Stimulated activated CD8-positive, alpha-beta memory T cell treated with anti-CD3 and anti-CD28 coated beads, Interleukin-15, amount 100 ng/mL, for 24 hours (primary cell): ENCODE measurements at places on chromosomes 11 and 22.
A peak's percentile ranks its signal among the peaks of the same experiment; 100 is the strongest.

DNA sequence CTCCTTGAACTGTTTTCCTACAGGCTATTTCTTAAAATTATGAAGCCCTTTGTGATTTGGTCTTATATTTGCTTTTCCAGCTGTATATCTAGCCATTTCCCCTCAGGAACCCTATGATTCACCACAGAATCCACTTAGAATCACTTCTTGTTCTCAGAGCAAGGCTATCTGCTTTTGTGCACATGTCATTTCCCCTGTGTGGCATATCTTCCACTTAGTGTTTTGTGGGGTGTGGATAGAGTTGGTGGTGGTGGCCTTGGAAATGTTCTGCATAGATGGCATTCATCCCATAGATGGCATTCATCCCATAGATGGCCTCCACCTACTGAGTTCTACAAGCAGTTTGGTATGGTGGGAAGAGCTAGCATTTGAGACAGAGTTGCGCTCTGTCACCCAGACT is 44.7 kb downstream of the SWAP70 start:
- DNase-seq = no peak

DNA sequence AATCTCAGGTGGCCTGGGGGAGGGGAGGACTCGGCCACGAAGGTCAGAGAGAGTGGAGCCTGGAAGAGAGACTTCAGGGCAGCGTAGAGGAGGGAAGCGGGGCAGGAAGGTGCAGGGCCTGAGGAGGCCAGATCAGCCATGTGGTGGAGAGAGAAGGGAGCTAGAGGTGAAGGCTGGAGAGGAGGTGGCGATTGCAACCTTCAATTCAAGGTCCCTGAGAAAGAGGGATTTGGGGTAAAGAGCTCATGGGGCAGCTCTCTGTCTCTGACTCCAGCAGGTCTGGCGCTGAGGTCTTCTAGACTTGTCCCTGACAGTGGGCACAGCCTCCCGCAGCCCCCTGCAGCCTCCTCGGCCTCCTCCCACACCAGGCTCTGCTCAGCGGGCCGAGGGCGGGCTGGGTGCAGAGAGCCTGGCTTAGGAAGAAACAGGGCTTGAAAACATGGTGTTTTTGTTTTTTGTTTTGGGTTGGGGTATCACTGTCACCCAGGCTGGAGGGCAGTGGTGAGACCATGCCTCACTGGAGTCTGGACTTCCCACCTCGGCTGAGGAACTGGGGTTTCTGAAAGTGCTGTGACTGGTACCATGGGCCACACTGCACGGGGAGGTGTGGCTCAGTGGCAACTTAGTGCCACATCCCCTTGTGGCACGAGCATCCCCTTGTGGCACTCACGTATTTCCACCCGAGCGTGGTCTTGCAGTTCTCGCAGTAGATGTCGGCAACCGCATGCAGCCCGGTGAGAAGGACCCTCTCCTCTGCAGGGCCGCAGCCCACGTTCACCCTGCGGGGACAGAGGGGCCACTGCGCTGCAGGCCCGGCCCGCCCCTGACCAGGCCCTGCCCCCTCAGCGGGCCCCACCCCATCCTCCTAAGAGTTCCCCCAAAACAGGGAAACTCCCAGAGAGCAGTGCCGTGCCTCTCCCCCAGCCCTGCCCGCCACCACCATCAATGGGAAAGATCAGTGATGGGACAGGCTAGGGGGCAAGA is 32.6 kb downstream of the YPEL1 start:
- DNase-seq = no peak

GRCh38 chr22:28883917-28884746 is 760 bp downstream of the ZNRF3 start:
- no peak for DNase-seq

- no peak for DNase-seq
Observed at GRCh38 chr11:130180491-130180890, 20.9 kb downstream of the ST14 start.

DNA sequence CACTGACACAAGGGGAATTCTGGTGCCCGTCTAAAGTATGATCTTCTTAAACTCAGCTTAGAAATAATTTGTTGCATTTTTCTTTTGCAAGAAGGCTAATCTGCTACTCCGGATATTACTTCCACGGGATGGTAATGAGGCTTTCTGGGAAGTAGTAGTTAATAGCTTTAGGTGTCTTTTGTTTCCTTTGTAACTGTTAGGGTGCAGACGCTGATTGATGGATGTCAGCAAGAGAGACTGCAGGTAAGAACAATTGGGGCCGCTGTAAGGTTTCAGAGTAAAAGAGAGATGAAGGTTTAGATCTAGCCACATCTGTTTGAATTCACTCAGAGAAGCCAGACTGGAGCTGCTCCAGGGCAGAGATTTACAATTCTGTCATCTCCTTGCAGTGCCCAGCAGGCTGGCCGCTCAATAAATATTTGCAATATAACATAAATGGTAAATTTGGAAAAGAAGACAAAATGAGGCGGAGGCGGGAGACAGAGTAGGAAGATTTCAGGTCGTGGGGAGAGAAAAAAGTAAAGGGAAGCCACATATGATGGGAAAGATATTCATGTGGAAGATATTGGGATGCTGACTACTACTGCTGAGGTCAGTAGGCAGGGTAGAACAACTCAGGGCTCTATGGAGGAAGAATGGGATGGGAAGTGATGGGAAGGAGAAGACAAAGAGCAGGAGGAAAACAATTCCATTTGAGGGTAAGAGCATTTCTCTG is 320.5 kb downstream of the AASDHPPT start:
- DNase-seq = no peak

DNA sequence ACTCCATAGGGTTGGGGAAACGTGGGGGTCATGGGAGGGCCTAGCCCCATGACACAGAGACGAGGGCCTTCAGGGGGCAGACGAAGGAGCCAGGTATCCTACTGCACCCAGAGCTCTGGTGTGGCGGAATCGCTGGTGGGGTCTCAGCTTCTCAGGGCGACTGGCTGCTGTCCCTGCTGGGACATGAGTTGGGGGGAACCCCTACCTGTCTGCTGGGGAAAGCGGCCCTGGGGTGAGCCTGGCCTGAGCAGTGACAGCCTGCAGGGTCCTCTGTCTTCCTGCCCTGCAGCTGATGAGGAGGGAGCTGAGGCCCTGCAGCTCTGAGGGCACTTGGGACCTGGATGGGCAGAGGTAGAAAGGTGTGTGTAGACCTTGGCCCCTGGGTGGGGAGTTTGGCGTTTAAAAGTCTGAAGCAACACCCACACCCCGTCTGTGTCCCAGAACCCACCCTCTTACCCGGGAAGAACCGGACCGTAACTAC is 33.6 kb upstream of the GRAMD4 start:
- no peak for DNase-seq

- DNase-seq = no peak
Observed at GRCh38 chr22:50112151-50113118, 22.6 kb downstream of the MOV10L1 start.

- DNase-seq = no peak
Observed at GRCh38 chr11:16612566-16613261, 125.7 kb upstream of the C11orf58 start.

DNA sequence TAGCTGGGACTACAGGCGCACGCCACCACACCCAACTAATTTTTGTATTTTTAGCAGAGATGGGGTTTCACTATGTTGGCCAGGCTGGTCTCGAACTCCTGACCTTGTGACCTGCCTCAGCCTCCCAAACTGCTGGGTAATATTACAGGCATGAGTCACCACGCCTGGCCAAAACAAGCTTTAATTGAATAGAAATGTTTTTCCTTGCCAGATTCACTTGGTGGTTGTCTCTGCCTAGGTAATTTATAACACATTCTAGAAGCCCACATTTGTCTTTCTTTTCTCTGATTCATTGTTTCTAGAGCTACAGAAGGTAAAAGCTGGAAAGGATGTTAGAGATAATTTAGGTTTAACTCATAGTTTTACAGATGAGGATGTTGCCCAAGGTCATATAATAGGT is 41.3 kb downstream of the CECR2 start:
- no peak for DNase-seq

DNA sequence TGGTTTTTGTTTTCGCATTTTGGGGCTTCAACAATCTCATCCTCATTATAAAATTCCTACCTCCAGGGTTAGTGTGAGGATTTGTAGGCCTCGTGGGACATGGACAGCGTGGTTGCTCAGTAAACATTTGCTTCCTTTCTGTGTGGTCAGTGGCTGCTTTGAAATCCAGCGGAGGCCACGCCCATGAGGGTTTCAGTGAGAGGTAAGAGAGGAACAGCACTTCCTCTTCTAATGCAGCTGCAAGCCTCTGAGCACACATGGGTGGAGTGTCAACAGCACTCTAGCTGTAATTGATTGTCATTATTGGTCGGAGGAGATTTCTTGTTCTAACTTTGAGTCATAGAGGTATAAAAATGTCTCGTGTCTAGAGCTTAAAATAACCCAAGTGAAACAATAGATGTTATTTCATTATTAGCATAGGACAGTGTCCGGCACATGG is 6.0 kb upstream of the ARHGAP42 start:
- DNase-seq = no peak

DNA sequence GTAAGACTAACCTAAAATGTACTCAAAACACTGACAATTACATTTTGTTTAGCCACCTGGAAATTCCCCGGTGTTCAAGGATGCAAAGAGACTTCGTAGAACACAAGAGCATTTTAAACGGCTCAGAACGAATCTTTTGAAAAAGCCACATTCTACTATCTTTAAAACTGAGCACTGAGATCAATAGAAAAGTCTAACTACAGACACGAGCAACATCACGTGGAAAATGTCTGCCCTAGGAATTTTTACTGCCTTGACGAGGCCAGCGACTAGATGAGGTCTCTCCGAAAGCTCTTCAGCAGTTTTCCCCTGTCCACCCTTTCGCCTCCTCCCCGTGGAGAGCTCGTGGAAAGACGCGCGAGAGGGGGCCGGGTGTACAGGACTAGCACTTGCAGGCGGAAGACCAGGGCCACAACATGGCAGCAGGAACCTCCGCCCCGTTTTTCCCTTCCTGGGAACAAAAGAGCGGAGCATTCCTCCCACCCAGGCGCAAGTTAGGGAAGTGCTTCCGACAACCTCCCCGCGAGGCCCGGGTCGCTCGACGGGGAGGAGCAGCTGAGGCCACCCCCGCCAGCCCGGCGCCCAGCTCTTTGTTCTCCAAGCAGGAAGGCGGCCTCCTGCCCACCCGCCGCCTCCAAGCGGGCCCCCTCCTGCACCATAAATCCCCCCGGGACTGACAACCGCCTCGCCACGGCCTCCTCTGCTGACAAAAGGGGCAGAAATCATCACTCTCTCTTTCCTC is 1.1 kb downstream of the EIF4G2 start:
- DNase-seq = peak; percentile 13

DNA sequence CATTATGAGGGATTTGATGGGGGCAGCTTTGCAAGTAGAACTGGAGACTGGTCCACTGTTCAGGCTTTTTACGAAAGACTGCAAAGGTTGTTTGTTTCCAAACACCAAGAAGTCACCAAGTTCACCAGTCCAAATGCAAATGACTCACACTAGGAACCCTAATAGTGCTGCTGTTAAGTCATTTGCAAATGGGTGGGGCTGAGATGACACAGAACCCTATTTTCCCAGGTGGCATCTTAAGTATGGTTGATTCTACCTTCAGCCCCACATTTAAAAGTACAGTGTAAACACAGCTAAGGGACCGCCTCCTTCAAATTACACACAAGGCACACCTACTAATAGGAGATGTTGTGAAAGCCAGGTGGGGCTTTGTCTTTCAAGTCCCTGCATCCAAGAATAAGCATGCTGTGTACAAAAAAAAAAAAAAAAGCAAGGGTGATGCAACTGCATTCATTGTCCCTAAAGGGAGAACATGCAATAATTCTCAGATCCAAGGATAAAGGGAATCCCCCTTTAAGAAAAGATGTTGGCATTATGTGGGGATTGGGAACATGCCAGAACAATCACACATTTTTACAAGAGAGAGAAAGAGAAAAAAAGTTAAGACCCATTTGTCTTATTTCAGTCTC is 27.3 kb downstream of the BDNF start:
- DNase-seq = no peak

- no peak for DNase-seq
Observed at GRCh38 chr11:70031631-70032469, 46.3 kb upstream of the ANO1 start.

DNA sequence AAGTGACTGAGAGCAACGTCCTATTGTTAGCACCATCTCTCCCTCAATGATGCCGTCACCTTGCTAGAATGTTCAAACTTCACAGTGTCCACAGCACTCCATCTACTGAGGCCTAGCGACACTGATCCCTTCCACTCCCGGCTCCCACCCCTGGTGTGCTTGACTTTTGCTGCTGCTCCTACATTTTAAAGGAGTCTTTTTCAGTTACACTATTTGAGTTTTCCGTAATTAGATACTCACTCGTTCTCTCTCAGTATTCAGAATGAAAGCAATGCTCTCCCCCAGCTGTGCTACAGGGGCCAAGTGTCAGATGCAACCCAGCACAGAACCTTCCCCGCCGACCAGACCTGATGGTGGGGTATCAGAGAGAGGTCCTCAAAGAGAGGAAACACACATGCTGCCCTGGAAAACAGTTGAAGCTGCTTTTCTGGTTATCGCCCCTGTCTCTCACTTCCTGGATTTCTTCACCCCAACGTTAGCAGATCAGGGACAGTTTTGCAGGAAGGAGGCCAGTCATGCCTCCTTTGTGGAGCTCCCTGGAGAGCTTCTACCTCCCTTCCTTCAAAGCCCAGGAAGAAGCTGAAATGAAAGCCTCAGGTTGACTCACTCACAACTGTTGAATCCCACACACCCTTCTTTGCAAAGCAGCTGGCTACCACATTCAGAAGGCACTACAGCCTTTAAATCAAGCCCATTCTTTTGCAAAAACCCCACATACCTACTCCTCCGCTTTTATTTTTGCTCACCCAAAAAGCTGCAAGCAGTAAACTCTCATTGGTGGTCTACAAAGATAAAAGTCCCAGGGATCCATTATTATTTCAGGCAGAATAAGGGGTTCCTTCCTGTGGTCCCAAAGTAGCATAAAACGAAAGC is 23.5 kb downstream of the LARGE1 start:
- no peak for DNase-seq

- no peak for DNase-seq
Observed at GRCh38 chr11:14079011-14079410, 116.5 kb downstream of the SPON1 start.

GRCh38 chr11:44950625-44951476 is at the start of gene TP53I11:
TP53I11 (minus strand) TSS chr11:44950883; CDS start chr11:44938335, 12,548 bp downstream.
- DNase-seq = peak; percentile 19

DNA sequence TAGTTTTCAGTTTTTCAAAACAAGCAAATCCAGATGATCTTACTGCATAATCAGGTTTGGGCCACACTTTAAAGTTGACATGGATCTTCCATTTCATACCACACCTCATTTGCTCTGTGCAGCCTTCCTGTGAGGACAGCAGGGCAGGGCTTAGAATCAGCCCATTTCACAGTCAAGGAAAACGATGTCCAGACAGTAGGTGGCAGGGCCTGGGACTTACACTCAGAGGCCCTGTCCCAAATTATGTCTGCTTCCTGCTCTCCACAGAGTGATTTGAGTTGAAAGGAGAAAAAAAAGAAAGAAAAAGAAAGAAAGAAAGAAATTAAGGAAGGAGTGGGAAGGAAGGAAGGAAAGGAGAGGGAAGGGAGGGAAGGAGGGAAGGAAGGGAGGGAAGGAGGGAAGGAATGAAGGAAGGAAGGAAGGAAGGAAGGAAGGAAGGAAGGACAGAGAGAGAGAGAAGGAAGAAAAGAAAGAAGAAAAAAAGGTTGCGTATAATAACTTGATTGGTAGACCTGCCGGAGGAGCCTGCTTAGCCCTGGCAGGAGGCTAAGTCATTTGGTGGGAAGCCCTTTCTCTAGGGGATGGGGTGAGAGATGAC is 23.6 kb downstream of the TSKU start:
- DNase-seq = no peak

GRCh38 chr11:74755395-74755995 is 6.8 kb downstream of the RNF169 start:
- DNase-seq = no peak
